ENCODE measurements at places on chromosomes 16 and 17.
A peak's percentile ranks its signal among the peaks of the same experiment; 100 is the strongest.

DNA sequence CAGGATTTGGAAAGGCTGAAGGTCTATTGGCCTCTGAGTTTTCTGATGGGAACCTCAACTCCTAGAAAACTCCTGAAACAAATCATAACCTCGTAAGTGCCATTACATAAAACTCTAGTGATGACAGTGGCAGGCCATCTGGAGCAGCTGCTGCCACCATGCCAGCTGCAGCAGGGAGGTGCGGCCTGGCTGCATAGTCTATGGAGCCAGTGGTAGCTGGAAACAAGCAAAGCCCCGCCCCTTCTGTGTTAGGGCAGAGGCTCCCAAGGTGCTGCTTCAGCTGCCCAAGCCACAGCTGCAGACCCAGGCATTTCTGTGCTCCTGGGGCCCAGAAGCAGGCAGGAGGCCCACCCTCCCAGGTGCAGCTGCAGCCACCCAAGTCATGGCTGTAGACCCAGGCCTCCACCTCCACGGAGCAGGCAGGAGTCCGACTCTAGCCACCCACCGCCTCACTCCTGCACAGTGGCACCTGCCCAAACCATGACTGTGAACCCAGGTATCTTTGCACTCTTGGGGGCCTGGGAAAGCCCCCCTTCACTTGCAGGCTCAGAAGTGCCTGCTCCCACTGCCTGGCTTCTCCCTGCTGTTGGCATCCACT is 254.1 kb upstream of the KCNJ16 start:
- DNase-seq: no peak

DNA sequence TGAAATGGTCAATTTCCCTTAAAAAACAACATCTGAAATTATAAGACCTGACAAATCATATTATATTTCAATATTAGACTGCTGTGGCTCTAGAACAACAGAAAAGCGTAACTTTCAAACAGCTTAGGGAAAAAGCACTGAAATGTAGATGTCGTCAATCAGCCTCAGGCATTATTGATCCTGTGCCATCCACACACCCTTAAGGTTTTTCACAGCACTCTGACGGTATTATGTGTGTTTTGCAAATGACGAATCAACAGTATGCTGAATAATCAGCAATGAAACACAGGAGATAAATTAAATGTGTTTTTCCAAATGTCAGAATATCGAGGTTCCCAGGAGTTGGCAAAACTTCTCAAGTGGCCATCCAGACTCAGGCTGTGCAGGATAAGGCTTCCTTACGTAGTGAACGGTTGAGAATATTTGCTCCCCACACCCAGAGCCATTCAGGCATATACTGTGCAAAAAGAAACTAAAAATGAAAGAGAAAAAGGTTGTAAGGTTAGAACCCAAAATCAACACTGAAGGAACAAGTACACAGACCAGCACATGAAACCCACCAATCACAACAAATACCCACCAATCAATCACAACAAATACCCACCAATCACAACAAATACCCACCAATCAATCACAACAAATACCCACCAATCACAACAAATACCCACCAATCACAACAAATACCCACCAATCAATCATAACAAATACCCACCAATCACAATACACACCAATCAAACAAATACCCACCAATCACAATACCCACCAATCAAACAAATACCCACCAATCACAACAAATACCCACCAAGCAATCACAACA is 7.7 kb upstream of the MBTPS1 start:
- DNase-seq: no peak

- DNase-seq: no peak
Measured at GRCh38 chr17:59814685-59815084, 78.1 kb downstream of the TUBD1 start.

DNA sequence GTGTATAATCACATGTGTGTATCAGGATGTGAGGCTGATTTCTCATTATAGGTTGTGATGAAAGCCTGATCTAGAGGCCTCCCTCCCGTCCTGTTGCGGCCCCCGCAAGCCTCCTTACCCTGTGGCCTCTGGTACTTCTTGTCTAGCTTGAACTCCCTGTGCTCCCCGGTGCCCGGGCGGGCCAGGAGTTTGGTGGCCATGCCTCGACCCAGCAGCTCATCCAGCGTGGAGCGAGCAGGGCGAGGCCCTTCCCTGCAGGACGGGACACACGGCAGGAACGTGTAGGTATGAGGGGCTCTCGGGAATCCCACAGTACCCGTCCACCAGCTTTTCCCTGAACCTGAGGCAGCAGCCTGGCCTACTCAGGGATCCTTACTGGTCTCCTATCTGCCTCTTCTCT is 14.9 kb downstream of the FBF1 start:
- DNase-seq: no peak

DNA sequence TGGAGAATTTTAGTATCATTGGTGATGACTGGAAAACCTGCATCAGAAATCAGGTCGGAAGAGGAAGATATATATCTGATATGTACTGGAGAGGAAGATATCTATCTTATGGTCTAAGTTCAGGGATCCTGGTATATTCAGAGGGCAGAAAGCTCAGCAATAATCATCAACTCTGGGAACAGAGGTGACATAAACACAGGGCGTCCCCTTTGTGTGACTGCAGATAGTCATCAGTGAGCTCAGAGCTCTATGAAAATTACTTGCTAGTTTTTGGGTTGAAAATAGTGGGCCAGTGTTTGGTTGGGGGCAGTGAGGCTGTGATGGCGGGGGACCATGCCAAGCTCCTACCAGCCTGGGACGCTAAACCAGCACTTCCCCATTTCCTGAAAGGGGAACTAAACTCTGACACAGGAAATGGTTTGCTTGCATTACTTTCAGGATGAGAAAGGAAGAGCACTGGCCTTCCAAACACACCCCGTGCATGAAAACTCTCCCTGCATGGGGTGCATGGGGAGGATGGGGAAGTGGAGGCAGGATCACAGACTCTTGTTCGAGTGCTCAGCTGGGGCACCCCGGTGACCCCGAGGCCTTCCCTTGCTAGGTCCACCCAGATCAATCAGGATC is 15.8 kb downstream of the NOD2 start:
- DNase-seq: no peak

DNA sequence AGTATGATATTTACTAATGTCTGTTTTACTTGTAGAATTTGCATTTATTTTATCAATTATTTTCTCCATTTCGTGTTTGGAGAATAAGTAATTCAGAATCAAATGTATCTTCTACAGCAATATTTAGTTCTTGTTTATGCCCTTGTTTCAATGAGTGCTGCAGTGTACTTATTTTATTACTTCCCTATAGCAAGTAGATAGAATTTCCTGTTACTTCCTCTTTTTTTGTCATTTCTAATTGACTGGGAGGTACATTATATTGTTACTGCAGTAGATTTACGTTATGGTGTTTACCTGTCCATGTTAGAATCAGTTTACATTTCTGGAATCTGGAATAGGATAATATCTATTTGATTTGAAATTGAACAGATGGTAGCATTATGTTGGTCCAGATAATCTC is 71.2 kb downstream of the OMG start:
- DNase-seq: no peak

GRCh38 chr16:11640987-11641817 is 27.1 kb upstream of the SNN start:
- peak; percentile 82 for DNase-seq

GRCh38 chr17:58643147-58643546 is 48.7 kb downstream of the TEX14 start:
- DNase-seq: peak; percentile 74

DNA sequence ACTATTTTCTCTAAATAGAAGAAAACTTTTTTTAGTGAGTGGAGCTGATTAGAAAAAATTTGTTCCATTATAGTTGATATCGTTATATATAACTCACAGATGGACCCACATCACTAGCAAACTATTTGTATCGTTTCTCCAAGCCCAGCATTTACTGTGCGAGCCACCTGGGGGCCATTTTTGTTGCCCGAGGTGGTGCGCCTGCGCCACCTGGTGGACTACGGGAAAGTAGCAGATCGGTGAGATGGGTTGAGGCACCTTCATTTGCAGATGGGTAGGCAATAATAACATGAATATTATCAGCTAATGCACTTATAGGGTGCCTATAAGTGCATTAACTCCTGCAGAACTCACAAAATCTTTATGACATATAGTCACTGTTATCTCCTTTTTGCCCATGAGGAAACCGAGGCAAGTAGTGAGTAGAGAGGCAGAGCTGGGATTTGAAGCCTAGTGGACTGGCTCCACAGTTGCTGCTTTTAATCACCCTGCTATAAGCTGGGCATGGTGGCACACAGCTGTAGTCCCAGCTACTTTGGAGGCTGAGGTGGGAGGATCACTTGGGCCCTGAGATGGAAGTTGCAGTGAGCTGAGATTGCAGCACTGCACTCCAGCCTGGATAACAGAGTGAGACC is 23.2 kb upstream of the NTN1 start:
- DNase-seq: peak; percentile 62

DNA sequence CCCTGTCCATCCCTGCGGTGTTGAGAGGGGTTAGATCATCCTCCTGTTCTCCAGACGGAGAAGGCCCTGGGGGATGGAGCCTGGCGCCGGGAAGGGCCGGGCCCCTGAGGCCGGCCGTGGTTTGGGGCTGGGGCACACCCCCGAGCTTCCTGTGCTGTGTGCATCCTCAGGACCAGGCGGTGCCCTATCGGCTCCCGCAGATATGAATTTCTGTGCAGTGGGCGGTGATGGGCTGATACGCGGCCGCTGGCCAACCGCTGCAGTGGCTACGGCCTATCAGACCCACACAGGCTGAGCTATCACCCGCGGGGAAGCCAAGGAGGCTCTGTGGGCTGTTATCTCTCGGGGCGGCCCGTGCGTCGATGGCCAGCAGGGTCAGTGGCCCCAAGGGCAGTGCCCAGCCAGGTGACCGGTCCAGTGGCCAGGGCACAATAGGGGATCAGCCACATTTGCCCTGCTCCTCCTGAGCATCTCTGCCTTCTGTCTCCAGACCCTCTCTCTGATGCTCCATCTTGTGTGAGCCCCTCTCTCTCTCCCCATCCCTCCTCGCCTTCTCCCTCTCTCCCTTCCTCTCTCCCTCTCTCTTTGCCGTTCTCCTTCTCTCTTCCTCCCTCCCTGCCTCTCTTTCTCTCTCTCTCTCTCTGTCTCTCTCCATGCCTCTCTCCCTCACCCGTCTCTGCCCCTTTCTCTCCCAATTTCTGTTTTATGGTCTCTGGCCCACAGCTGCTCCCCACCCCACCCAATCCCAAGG is 38.7 kb downstream of the ZFPM1 start:
- DNase-seq: no peak

- DNase-seq: no peak
Measured at GRCh38 chr16:27436065-27436464, 34.1 kb downstream of the IL21R start.

DNA sequence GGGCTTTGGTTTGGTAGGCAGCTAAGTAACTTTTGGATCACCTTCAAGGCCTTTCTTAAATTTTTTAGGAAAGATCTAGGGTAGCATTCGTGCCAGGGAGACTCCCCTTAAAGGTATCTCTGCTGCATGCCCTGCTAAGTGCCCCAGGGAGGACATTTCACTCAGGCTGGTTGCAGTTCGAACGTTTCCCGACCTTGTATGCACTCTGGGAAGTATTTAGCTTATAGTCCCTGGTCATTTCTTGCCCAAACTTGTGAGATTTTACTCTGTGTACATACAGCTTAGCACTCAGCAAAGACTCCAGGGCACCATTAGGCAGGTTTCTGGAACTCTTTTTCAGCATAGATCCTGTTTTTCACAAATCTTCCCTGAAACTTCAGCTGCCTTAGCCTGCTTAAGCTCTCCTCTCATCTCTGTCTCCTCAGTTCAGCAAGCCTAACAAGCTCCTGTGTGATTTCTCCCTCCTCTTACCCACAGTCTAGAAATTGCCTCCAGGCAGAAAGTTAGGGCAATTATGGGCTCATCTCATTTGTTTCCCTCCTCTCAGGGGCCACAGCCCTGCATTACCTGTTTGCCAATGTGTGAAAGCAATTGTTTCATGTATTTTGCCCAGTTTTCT is 84.6 kb downstream of the MRTFB start:
- DNase-seq: no peak

DNA sequence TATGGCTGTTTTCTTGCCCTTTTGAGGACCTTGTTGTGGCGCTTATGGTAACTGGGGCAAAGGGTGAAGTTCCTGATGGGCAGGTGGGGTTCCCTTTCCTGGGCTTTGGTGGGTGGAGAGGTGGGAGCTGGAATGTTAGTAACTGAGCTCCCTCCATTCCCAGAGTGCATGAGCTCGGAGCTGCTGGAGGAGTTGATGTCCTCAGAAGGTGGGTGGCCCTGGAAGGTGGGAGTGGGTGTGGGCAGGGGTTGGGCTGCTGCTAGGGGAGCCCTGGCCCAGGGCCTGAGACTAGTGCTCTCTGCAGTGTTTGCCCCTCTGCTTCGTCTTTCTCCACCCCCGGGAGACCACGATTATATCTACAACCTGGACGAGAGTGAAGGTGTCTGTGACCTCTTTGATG is 1.2 kb upstream of the ELMO3 start:
- no peak for DNase-seq

DNA sequence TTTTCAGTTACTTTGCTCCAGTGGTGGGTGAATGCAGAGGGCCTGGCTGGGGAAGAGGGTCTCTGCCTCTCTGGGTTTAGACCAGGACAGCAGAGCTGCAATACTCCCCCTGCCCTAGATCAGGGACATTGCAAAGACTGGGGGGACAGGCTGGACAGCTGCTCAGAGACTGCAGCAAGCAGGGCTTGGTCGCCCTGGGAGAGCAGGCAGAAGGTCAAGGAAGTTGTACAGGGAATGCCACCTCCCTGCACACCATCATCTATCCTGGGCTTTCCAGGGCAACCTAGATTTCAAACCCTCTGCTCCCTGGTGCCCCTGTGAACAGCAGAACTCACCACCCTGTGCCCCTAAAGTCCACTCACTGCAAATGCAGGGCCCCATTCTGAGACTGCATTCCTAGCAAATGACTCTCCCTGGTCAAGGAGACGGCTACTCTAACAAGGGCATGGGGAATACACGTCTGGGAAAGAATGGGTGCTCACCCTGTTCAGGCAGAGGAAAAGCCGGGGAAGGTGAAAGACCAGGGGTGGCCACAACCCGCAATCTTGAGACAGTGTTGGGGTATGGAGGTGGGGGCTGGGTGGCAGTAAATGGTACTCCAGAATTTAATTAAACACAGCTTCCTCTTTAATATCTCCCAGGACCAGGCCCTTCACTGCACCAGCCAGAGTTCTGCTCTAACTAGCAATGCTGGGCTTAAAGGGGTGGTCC is 1.0 kb downstream of the KIFC3 start:
- peak; percentile 69 for DNase-seq

- DNase-seq: no peak
Measured at GRCh38 chr17:77498091-77498741, 357.4 kb downstream of the SEC14L1 start.

DNA sequence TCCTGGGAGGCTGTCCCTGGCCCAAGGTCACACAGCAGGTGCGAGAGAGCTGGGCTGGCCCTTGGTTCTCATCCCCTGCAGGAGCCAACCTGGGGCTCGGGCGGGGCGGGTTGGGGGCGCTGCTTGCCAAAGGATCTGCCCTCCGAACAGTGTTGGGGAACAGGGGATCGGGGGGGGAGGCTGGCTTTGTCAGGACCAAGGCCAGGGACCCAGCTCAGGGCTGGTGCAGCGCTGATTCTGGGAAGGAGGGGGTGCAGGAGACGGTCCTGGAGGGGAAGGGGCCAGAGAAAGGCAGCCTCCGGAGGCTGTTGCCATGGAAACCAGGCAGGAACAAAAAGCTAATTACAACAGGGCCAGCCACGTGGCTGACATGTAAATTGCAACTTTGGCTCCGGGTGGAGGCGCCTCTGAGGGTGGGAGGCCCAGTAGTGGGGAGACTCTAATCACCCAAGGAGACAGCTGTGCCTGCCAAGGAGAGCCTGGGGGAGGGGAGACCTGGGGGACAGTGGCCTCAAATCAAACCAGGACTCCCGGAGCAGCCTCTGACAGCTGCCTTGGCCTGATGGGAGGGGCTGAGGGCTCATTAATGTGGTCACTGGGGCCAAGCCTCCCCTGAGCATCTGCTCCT is 1.3 kb downstream of the TUBB3 start:
- peak; percentile 54 for DNase-seq

Measured in fibroblast of pulmonary artery (primary cell).